ENCODE measurements at places on chromosomes 6 and 20. TPM values are rescaled to one million over a fixed set of nuclear protein-coding genes. Genes with fewer than 3 reads are reported as not detected.

DNA sequence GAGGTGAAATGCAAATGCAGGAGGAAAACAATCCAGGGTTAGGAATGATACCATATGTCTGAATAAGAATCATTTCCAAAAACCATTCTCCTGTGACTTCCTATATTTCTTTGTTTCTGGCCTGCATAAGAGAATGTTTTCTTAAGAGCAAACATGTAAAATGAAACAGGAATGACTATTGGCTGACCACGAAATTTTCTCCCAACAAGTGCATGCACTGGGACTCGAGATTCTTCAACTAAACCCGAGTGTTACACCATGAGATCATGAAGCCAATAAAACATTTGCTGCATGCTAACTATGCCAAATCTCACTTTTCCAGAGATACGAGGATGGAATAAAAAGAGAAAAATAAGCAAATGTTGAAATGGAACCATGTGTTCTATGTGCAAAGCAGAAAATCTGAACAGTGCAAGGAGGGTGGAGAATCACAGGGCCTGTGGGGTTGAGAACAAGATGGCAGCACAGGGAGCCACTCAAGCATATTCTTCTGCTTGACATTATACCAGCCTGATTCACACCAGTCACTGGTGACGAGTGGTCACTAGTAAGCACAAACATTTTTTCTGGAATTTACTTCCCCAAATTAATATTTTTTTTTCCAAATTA lies 212.2 kb upstream of the FOXA2 start:
- no peak for DNase-seq

- no peak for DNase-seq
Measured at GRCh38 chr6:55566036-55566710, 12.8 kb downstream of the HMGCLL1 start.

DNA sequence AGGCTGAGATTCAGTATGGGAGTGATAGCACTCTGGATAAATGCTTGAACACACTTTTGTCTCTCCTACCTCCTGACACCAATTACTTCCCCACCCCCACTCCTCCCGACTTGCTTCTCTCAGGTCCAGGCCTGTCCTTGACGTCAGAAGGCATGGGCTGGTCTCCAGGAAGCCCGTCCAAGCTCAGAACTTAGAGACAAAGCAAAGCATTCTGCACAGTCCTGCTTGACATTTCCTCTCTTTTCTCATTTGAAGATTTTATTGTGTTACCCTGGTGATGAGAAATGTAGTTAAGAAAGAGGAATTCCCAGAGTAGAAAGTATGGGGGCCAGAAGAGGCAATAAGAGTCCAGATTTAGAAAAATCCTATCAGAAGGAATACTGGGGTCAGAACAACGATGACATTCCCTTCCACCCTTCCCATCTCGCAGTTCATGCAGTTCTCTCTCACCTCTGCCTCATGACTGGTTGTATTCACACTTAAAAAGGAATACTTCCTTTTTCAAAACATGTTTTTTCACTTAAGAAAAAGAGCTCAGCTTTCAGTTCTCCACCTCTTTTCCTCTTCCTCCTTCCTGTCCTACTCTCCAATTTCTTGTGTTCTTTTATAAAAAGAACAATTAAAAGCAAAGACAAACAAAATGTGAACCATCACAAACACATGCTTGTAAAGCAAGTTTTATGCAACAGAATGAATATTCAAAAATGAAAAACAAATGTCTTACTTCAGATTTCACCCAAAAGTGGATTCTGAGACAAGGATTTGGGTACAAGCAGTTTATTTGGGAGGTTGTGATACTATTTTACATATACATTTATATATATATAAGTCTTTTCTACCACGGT lies 18.5 kb upstream of the FAM184A start:
- no peak for DNase-seq

DNA sequence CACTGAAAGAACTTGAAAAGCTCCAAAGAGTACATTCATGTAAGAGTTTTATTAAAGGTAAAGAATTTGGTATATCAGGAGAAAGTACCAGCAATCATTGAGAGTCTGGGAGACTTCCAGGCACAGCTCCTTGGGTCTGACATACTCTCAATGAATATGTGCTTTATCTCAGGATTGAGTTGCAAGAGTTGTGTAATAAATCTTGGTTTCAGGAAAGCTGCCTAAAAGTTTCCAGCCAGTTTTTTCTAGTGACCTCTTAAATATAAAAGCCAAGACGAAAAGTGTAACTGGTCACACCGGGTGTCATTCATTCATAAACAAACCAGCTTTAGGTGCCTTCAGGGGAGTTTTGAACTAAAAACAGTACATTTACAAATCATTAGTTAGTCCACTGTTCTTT lies 21.6 kb upstream of the GJA1 start:
- no peak for DNase-seq

DNA sequence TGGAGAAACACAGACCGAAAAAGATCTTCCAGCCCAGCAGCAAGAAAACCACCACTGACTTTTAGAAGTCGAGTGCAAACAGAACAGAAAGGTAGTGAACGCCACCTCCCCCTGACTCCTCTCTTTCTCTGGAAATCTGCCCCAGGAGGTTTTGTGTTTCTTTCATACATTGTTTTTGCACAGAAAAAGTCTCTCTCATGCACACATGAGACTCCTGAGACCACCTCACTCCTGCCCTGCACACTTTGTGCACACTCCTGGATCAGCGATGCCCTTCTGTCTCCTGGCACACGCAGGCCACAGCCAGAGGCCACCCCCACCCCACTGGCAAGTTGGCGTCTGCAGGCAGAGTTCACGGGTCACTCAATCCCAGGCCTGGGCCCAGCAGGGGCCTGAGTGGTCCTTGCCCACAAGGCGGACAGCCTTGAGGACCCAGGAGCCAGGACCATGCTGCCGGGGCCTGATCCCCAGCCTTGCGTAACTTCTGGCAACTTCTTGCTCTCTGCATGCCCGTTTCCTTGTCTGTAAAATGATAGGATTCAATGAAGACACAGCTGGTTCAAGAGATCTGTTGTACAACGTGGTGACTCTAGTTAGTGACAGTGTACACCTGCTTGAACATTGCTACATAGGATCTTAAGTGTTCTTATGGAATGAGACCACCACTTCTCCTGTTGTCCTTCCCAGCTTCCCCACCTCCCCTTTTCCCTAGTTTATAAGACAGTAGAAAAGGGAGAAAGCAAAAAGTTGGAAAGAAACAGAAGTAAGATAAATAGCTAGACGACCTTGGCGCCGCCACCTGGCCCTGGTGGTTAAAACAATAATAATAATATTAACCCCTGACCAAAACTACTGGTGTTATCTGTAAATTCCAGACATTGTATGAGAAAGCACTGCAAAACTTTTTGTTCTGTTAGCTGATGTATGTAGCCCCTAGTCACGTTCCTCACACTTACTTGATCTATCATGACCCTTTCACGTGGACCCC lies 30.2 kb upstream of the CST7 start:
- DNase-seq, result no peak

DNA sequence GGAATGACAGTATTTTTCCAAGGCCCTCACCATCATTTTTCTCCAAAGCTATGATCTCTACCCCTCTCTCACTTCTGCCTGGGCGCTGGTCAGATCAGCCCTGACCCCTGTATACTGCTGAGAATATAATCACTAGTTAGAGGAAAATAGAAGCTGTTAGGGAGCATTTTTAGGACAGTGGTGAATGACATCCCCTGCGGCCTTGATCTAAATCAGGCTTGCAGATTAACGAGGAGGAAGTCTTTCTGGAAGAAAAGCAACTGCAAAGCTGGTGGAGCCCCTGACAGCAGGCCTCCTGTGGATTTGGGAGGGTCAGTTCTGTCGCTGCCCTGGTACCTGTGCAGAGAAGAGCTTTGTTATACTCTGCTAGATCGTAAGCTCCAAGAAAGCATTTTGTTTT lies 107.9 kb downstream of the RPP40 start:
- DNase-seq, result peak; percentile 57

- no peak for DNase-seq
Measured at GRCh38 chr6:156379392-156380289, 397.5 kb upstream of the ARID1B start.

- no peak for DNase-seq
Measured at GRCh38 chr6:105112577-105112976, 67.2 kb downstream of the POPDC3 start.

DNA sequence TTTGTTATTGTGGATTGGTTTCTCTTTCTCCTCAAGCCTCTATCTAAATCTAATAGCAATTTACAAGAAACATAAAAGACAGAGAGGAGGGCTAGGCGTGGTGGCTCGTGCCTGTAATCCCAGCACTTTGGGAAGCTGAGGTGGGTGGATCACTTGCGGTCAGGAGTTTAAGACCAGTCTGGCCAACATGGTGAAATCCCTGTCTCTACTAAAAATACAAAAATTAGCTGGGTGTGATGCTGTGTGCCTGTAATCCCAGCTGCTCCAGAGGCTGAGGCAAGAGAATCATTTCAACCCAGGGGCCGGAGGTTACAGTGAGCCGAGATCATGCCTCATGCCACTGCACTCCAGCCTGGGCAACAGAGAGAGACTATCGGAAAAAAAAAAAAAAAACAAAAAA lies 46.6 kb downstream of the SLC2A12 start:
- DNase-seq, result no peak

The RAB44 gene
- 1.2 TPM for total RNA-seq

The GRM1 gene
- total RNA-seq, result not detected

The SLCO4A1 gene
- 10.0 TPM for total RNA-seq

The OR10C1 gene
- not detected for total RNA-seq

The SNX3 gene
- total RNA-seq, result 149 TPM
